Tibial nerve (tissue), 4 donors: ENCODE measurements at places on chromosomes 6 and 20.
A peak's percentile ranks its signal among the peaks of the same experiment; 100 is the strongest.

DNA sequence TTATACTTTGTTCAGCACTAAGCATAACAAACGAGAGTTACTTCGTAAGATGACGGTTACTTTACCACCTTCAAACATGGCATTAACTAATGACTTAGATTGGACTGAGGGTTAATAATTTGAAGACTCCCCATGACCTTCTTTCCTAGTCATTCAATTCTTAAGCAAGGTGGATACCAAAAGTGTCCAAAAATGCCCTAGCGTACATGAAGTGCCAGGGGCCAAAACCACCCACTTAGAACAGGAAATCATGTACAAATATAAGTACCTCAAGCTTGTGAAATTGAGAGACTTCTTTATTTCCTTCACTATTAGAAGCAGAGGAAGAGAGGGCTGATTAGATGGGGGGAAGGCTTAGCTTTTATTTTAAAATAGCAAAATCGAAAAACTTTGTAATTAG, 166.4 kb downstream of the ATXN1 start:
- no peaks in the 10 kb centered on the region for H3K36me3 ChIP-seq
- H3K4me1 ChIP-seq: no peaks in the 10 kb centered on the region
- DNase-seq: no peak
- H3K27me3 ChIP-seq: no peaks in the 10 kb centered on the region

GRCh38 chr20:63517376-63518309, 2.9 kb upstream of the PPDPF start:
- no peaks in the 10 kb centered on the region for H3K36me3 ChIP-seq
- H3K4me1 ChIP-seq: peaks cover 29% of the 10 kb centered on the region
- H3K27ac ChIP-seq: no peak overlapping the region
- H3K27me3 ChIP-seq: peaks cover 10% of the 10 kb centered on the region
- no peak overlapping the region for H3K4me3 ChIP-seq

GRCh38 chr20:60634491-60635172, 617.4 kb upstream of the CDH4 start:
- no peak overlapping the region for H3K27ac ChIP-seq
- H3K4me3 ChIP-seq: no peak overlapping the region
- no peaks in the 10 kb centered on the region for H3K27me3 ChIP-seq
- no peaks in the 10 kb centered on the region for H3K36me3 ChIP-seq
- H3K4me1 ChIP-seq: peaks cover 5% of the 10 kb centered on the region
- no peak for DNase-seq

GRCh38 chr6:6858533-6858982, 249.2 kb upstream of the RREB1 start:
- H3K27me3 ChIP-seq: no peaks in the 10 kb centered on the region
- no peak overlapping the region for H3K4me3 ChIP-seq
- peaks cover 28% of the 10 kb centered on the region for H3K4me1 ChIP-seq
- no peak for DNase-seq

DNA sequence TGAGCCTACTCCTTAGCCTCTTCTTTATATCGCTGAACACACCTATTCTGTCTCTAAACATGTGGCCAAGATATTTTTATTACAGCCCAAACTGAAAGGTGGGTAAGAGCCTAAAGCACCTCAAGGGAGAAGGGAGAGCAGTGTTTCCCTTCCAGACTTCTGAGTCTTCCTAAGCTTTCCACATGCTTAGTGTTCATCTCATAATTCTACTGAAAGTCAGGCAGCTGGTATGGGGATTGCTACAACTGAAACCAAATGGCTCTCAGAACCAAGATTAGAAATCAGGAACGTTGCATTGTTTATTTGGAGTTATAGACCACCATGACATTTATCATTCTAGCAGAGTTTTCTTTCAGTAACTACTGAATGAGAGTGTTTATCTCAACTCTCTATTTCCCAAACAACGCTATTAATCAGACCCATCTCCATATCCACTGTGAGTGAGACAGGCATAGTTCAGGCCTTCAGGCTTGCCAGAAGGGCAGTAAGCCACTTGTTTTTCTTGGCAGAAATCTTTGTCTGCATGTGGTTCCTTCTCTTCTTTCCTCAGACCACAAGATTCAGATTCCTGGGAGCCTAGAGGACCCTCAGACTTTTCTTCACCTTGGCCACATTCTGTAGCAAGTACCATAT, 22.8 kb downstream of the VGLL2 start:
- H3K4me3 ChIP-seq: no peak overlapping the region
- H3K36me3 ChIP-seq: no peaks in the 10 kb centered on the region
- DNase-seq: no peak
- no peaks in the 10 kb centered on the region for H3K27me3 ChIP-seq
- no peak overlapping the region for H3K27ac ChIP-seq
- H3K4me1 ChIP-seq: no peaks in the 10 kb centered on the region

- H3K4me3 ChIP-seq: peak within 1 kb of the TSS; percentile 19
- H3K27ac ChIP-seq: no peak within 1 kb of the TSS
- no peak for DNase-seq
- H3K36me3 ChIP-seq: no peaks in the 10 kb centered on the region
- H3K27me3 ChIP-seq: peaks cover 89% of the 10 kb centered on the region
These were observed at the start of gene VGLL2 for GRCh38 chr6:117265410-117266256. VGLL2 (plus strand) TSS chr6:117265558; CDS start chr6:117265764, 206 bp downstream.
